ENCODE measurements at places on chromosomes 4 and X.

DNA sequence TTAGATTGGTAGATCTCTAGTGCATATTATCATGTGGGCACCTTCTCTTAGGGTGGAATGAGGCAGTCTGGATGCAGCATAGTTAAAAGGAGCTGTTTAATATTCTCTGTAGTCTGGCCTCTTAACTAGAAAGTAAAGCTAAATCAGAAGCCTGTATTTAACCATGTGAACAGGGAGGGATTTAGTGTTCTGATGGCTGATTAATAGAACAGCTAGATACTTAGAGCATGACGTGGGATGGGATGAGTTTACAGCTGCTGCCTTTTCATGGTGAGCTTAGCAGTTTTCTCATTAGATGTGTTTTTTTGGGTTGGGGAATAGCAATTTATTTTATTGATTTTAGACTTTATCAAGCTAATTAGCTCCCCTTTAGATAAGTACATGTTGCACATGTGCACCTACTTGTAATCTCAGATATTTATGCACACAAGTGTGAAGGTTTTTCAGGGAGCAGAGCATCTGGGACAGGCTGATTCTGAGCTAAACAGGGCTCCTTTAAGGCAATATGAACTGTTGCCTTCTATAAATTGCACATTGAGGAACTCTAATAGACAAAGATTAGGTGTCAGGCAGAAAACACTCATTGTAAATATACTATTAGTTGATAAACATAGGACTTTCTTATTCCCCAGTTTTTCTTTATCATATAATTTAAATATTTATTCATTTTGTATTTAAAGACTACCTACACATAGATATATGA, 34.1 kb downstream of the YIPF6 start:
- no peak for DNase-seq

DNA sequence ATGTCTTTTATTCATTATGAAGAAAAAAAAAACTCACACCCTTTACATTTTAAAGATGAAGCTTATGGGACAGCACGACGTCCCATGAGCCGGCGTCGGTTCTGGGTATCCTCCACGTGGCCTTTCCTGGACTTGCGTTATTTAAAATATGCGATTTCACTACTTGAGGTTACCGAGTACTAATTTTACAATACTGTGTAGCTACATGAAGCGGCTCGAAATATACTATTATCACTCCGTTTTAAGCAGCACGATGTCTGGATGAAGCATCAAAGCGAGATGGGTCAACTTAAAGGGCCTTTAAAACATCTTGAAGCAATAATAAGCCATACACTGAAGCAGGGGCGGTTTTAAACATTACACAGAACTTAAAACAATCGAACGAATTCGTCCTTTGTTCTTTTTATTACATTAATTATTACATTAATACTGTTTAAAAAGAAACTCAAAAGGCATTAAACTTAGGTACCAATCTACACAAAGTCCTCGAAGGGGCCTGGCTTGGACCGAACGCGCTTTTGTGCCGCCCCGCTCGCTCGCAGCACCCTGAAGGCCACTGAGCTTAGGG, 1.4 kb upstream of the KLF3 start:
- DNase-seq, result no peak

GRCh38 chr4:2220016-2220630, 21.8 kb downstream of the HAUS3 start:
- peak; percentile 90 for DNase-seq

- no peak for DNase-seq
Observed at GRCh38 chrX:112967341-112967740, 126.7 kb upstream of the AMOT start.

DNA sequence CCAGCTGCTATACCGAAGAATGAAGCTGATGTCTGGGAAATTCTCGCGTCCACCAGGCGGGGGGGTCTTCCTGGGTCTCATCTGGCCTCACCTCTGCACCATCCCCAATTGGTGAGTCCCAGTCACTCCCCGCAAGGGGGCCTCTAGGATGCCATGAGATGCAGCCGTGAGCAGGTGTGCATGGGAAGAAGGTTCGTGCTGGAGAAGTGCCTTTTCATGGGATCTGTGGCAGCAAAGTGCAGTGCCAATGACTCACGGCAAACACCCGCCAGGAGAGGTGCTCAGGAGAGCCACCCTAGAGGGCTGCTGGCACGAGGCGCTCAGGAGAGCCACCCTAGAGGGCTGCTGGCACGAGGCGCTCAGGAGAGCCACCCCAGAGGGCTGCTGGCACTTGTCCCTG, 55.1 kb downstream of the CPZ start:
- DNase-seq, result no peak

DNA sequence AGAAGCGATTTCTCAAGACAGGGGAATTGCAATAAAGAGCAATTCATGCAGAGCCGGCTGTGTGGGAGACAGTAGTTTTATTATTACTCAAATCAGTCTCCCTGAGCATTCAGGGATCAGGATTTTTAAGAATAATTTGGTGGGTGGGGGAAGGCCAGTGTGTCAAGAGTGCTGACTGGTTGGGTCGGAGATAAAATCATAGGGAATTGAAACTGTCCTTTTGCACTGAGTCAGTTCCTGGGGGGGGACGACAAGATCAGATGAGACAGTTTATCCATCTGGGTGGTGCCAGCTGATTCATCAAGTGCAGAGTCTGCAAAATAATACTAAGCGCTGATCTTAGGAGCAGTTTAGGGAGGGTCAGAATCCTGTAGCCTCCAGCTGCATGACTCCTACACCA, 502.4 kb downstream of the NLGN4X start:
- DNase-seq, result no peak

DNA sequence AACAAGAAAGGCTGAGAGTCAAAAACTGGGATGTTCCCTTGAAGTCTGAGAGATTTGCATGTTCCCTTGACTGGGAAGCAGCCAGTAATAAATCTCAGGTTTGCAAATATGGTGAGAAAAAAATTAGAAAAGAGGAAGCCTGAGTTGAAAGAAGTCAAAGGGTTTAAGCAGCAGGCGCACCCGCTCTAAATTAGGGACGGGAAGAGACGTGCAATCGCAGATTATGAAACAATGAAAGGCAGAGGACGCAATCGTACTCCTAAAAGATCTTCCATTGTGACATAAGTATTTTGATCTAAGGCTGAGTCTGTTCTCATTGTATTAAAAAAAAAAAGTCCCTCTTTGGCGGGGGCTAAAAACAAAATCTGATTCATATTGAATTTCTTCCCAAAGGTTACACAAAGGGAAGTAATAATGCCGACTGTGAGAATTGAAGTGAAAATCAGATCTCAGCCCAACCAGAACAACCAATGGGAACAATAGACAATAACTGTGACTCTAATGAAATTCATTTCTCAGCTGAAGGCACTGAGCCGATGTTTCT, 28.2 kb downstream of the SAT1 start:
- no peak for DNase-seq

GRCh38 chrX:65679071-65679540, 11.7 kb downstream of the MSN start:
- DNase-seq, result no peak

GRCh38 chr4:103802766-103803165, 83.0 kb upstream of the TACR3 start:
- no peak for DNase-seq

GRCh38 chr4:113636877-113637276, 124.7 kb downstream of the CAMK2D start:
- DNase-seq, result peak; percentile 49

GRCh38 chrX:4435905-4436304, 722.5 kb upstream of the PRKX start:
- no peak for DNase-seq

DNA sequence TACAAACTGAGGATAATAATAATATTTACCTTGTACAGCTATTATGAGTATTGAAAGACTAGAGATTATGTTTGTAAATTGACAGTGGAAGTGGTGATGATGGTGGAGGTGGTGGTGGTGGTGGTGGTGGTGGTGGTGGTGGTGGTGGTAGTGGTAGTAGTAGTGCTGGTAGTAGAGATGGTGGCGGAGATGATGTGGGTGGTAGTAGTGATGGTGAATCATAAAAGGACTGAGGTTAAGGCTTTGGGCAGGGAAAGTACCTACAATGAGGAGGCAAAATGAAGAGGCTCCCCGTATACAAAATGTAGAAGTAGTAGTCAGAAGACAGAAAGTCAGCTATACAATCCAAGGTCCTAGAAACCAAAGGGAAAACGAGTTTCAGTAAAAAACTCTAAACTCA, 214.1 kb downstream of the BCOR start:
- no peak for DNase-seq

GRCh38 chr4:85836588-85837438, 361.9 kb downstream of the ARHGAP24 start:
- no peak for DNase-seq

- DNase-seq, result no peak
Observed at GRCh38 chr4:118823471-118823870, 12.5 kb downstream of the SEC24D start.

- DNase-seq, result peak; percentile 60
Observed at GRCh38 chrX:119273420-119274192, 37.5 kb downstream of the PGRMC1 start.

- no peak for DNase-seq
Observed at GRCh38 chrX:20595928-20596575, 329.3 kb upstream of the RPS6KA3 start.

DNA sequence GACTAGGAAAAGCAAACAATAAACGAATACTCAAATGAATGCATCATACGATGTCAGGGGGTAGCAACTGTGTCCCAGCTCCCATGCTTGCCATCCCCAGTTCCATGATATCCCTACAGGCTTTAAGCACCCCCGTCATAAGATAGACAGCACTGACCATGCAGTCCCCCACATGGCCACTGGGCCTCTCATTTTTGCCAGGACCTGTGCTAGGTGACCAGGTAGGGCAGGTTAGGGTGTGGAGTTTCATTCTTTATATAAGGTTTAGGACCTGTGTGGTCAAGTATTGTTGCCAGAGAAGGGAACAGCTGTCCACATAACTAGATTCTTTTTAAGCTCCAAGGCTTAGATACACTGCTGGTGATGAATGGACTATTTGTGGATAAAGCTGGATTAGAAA, 9.7 kb downstream of the PPEF2 start:
- no peak for DNase-seq

- DNase-seq, result no peak
Observed at GRCh38 chr4:155609455-155610059, 57.1 kb upstream of the GUCY1A1 start.

- no peak for DNase-seq
Observed at GRCh38 chr4:144614850-144615585, 30.9 kb upstream of the HHIP start.

DNA sequence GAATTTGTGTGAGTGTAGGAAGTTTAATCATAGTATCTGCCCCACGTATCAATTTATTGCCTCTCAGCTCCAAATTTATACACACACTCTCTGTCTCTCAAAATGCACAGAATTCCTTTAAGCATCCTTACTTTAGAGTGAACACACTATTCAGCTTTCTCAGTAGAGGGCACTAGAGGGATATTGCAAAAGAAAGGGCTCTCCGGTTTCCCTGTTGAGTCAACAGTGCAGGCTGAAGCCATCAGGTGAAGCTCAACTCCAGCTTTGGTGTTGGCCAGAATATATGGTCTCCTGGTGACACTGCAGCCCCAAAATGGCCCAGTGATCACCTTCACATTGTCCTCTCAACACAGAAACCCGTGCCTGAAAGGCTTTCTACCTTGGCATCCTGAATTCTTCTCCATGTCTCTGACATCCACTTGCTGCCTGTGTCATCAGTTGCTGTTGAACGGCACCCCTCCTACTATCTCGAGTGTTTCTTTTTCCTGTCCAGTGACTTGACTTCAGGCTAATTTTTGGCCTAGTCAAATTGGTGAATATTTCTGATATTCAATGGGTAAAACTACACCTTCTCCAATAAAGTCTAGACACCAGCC, 670.5 kb downstream of the GABRG1 start:
- DNase-seq, result no peak

- no peak for DNase-seq
Observed at GRCh38 chrX:9586992-9587392, 122.1 kb downstream of the TBL1X start.

DNA sequence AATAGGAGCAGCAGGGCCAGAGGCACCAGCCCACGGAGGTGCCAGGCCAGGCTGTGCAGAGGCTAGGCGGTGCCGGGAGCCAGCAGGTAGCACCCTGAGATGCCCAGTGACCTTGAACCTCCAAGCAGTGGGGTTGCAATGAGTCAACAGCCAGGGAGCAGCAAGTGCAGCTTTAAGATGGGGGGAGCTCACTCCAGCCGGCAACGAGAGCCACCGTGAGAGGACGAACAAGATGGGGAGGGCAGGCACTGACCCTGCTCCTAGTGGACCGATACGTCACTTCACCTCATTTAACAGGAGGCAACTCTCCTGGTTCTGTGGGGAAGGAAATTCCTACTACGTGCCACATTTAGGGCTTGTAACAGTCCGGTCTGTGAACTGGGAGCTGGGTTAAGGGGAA, 4.8 kb downstream of the LETM1 start:
- no peak for DNase-seq

Measured in activated naive CD4-positive, alpha-beta T cell treated with anti-CD3 and anti-CD28 coated beads, Interleukin-2, amount 10 ng/mL, durations not matched to agents 7 days and 5 days (primary cell).